CD4-positive, alpha-beta T cell treated with Interleukin-10 for 1 hour (primary cell): ENCODE measurements at places on chromosomes 1 and 21.

- DNase-seq = no peak
These were observed 58.1 kb upstream of the ANGPTL1 start for GRCh38 chr1:178928976-178929375.

DNA sequence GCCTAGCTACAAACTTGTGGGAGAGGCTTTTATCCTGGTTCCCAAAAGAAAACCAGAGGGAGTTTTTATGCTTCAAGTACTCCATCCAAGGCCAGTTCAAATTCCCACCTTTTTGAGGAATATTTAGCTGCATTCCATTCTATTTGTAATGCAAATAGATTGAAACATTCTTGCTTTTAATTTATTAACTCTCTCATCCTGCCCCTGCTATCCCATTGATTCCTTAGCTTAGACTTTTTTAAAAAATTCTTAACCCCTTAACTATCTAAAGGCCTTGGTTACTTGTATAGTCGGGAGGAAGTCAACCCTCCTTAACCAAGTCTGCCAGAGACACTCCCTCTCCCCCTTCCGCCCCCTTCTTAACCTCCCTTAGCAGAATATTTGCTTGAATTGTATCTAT lies 2.5 kb upstream of the MOV10 start:
- no peak for DNase-seq

DNA sequence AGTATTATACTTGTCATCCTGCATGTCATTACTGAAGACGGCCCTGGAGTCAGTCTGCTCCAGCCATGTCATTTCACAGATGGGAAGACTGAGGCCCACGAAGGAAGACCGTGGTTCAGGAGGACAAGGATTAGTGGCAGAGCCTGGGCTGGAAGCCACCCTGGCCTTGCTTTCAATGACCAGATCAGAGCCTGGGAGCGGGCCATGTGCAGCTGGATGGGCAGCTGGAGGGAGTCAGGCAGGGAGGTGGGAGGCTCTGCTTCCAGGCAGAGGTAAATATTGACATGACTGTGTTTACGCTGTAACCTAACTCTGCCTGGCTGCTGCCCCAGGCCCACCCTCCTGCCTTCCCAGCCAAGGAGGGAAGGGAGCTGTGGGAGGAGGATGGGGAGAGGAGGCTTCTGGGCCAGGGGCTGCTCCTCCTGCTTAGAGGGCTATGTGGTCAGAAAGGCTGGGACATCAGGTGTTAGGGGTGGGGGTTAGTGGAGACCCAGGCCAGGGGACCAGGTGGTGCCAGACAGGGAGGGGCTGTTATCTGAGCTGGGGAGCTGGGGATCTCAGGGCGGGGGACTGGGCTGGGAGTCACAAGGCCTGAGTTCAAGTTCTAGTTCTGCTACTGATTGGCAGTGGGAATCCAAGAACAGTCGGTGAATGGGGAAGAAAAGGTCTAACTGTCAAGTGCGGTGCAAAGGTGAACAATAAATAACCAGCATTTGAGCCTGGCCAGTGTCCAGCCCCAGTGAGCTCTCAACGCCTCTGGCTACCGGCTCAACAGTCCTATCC lies 48.5 kb upstream of the ECE1 start:
- no peak for DNase-seq

DNA sequence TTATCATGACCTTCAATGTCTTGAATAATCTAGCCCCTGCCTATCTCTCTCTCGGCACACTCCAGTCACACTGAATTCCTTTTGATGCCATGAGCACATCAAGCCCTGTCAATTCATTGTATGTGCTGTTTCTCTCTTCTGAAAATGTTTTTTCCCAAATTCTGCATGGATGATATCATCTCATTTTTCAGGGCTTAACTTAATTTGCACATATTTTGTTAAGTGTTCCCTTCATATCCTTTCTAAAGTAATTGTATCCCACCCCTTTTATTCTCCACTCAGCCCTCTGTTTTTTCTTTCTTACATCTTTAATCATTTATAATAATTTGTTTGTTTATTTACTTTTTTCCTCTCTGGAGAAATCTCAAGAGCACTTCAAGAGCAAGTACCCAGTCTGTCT lies 149.9 kb downstream of the ZNF326 start:
- DNase-seq = no peak

DNA sequence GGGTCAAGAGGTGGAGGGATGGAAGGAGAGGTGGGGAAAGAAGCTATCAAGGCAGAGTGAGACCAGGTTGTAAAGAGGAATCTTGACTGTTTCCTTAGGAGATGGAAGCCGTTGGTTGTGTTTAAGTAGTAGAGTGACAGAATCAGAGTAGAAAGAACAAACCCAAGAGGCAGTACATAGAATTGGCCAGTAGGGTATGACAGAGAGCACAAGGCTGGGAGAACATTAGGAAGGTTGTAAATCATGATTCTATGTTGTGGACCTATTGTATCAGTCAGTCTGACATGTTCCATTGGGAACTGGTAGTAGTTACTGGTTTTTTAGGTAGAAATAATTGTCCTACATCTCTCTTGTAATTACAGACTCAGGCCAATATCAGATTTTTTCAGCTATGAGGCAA lies 486.9 kb upstream of the USP24 start:
- DNase-seq = no peak

DNA sequence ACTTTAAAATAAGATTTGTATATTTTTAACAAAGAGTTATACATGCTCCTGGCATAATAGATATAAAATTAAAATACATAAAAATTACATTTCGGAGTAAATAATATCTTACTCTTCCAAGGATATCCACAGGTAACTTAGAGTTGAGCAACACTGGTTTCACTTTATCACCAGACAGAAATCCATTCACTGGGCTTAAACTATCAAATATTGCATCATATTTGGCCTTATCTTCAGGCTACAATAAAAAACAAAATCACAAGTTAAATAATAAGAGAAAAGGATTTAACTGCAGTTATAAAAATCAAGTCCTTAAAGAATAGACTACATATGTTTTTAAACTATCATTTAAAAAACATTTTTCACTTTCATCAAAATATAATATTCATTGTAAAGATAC lies 55.5 kb downstream of the EPS15 start:
- DNase-seq = no peak

DNA sequence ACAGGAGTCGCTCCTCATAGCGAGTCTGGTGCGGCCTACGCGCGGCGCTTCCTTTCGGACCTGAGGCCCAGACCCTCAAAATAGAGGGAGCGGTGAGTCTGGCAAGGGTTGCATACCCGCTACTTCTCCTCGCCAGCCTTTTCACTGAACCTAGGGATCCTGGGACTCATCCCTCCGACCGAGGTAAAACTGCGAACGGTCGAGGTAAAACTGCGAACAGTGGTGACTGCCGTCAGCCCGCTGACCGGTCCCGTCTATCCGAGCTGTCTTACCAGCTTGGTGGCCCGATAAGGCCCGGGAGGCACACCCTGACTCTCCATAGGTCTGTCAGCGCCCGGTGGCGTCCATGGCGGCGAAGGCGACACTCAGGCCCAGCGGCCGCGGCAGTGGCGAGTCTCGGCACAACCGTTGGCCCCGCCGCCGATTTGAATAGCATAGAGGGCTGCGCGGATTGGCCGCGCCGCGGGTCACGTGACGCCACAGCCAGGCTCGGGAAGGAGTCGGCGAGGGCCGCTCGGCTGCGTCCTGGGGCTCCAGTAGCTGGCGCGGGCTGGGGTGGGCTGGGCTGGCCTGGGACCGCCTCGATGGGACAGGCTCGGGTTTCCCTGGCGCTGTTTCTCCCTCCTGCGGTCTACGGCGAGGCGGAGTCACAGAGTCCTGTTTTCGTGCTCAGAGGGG lies at the start of gene DEPDC1:
Gene DEPDC1, minus strand, starts transcription at position 403 of the 678 bp plus-strand sequence. Its CDS starts 83 bp downstream, at position 320.
- peak; percentile 83 for DNase-seq

GRCh38 chr1:236733653-236734052 lies 47.4 kb downstream of the ACTN2 start:
- no peak for DNase-seq

- no peak for DNase-seq
These were observed 17.9 kb upstream of the CD101 start for GRCh38 chr1:116983678-116984077.

DNA sequence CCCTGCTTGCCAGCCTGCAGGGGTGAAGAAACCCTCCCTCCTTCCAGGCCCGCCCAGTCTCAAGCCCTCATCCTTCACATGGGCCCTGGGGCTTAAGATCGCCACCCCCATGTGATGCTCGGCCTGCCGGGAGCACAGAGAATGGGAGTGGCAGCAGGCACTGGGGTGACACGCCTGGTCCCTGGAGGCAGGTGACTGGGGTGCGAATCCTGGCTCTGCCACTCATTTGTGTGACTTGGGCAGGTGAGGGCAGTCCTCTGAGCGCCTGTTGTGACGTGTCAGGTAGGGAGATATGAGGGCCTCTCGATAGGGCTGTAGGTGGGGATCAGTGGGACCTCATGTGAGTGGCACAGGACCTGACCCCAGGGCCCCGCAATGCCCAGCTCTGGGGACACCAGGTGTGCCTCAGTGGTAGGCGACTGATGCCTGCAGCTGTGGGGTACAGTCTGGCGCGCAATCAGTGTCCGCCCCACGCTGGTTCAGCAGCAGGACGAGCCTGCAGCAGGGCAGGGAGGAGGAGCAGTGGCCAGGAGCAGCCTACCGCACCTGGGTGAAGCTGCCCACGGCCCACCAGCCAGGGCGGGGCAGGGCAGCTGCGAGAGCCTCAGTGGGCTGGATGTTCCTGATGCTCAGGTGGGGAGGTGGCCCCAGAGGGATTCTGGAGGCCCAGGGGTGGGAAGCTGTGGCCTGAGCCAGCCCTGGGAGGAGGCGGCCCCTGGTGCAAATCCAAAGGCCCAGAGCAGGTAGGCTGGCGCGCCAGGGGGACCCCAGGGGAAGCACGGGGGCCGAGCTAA lies 6.2 kb downstream of the SH2D5 start:
- no peak for DNase-seq

- DNase-seq = no peak
These were observed 68.7 kb downstream of the TEX35 start for GRCh38 chr1:178581351-178582303.

DNA sequence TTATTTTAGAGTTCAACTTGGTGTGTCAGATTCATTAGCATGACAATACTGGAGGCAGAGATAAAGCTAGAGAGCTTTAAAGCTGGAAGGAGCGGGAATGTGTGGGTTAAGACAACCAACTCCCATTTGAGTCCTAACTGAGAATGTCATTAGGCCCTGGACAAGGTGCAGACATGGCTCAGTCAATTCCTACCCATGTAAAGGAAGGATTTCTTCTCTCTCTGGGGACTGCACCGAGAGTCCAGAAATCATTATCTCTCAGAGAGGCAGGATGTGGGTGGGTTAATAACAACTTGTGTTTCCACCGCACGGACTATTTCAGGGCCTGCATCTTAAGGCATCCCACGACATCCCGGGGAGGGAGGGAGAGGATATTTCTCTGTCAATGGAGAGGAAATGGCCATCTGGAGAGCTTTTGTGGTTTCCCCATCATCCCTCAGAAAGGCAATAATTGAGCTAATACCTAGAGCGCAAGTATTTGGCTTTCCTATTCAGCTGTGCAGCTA lies 46.7 kb upstream of the SARS1 start:
- DNase-seq = no peak

DNA sequence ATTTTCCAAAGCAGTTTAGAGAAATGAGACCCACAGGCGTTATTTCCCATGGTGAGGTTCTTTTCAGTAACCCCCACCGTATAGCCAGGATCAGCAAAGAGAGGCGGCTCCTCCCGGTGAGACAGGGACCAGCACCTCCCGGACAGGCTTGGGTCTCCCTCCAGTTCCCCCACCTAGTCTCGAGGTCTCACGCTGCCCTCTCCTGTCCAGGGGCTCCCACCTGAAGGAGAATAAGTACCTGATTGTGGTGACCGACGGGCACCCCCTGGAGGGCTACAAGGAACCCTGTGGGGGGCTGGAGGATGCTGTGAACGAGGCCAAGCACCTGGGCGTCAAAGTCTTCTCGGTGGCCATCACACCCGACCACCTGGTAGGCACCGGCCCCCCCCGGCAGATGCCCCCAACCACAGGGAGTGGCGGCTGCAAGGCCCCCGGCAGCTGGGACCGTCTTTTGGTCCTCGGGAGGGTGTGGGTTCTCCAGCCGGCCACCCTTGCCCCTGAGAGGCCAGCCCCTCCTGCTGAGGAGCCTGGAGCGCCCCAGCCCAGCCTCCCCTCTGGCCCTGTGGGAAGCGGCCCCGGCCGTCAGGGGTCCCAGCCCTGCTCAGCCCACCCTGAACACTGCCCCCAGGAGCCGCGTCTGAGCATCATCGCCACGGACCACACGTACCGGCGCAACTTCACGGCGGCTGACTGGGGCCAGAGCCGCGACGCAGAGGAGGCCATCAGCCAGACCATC lies 4.9 kb downstream of the COL6A1 start:
- DNase-seq = no peak

GRCh38 chr1:34101151-34101550 lies 63.9 kb downstream of the CSMD2 start:
- no peak for DNase-seq

DNA sequence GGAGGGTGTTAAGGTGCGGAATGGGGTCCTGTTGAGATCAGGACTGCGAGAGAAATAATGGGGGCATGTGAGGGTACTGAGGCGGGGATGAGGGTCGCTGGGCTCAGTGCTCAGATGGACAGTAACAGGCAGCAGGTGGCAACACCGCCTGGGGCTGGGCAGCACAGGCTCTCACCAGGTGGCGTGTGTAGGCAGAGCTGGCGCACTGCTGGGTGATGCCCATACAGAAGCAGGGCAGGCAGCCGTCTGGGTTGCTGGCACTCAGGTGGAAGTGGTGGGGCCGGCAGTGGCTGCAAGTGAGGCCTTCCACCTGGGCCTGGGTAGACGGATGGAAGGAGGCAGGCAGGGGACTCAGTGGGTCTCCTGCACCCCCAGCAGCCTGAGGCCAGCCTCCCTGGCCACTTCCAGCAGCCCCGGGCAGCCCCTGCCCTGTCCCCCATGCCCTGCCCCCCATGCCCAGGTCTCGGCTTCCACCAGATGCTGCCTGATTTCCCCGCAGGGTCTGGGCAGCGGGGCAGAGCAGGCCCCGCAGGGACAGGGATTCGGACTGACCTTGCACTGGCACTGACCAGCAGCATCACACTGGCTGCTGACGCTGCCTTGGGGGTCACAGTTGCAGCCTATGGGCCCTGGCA lies 60.5 kb downstream of the LDLRAD2 start:
- DNase-seq = no peak

- DNase-seq = no peak
These were observed at the start of gene GJA4 for GRCh38 chr1:34792868-34793727. TSS of gene GJA4 (plus strand) at chr1:34792999. CDS start at chr1:34794214, 1,215 bp downstream.

DNA sequence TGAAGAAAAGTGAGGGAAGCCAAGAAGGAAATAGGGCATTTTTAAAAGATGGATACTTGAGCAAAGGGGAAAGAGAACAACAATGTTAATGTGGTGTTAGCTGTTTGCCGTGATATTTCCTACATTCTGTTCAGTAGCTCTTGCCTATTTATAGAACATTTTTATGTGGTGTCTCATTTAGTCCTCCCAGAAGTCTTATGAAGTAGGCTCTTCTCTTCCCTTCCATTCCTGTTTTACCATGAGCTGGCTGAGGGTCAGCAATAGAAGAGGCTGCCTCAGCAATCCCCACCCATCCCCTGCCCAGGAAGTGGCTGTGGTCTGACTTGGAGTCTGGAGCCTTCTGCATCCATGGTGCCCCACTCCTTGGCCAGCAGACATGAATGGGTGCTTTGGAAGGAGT lies 60.1 kb downstream of the KIAA0040 start:
- no peak for DNase-seq

- no peak for DNase-seq
These were observed 95.8 kb upstream of the HOOK1 start for GRCh38 chr1:59718989-59719360.
